ENCODE measurements at places on chromosomes 2 and 18. TPM values are rescaled to one million over a fixed set of nuclear protein-coding genes. Genes with fewer than 3 reads are reported as not detected.

- DNase-seq: no peak
These were observed 757.6 kb downstream of the NR4A2 start for GRCh38 chr2:155574941-155575340.

PLA2R1 gene
- total RNA-seq: 10.8 TPM

FABP1 gene
- not detected for total RNA-seq

DNA sequence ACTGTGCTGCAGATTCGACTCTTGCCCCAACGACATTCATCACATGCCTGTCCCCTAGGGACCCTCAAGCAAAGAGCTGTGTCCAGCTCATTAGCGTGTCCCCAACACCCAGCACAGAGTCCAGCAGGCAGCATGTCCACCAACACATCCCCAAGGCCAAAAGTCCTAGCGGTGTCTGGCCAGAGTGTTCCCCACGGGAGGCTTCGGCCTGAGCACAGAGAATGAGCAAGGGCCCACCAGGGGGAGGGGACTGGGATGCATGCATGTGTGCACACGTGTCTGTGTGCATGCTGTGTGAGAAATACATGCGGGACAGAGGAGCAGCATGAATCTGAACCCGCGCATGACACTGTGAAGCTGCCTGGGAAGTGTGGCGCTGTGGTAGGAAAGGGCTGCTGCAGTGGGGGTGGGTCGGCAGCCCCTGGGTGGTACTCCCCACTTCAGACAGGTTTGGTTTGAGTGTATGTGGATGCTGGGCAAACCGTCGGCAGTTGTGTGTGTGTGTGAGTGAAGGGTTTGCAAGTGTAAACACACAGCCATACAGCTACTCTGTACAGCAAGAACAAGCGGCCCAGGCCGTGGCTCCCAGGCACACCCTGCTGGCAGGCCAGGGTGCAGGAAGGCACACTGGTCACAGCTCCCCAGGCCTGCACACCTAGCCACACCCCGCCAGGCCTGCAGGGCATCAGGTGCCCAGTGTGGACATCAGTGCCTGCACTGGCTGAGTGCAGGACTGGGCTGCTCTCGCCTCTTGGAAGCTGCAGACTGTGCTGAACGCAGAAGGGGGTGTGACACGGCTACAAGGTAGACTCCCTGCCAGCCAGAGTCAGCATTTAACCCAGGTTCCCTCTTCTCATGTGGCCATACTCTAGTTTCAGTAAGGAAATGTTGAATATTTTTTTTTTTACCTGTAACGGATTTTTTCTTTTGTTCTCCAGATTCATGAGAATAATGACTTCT, 19.5 kb upstream of the HES6 start:
- DNase-seq: no peak

DNA sequence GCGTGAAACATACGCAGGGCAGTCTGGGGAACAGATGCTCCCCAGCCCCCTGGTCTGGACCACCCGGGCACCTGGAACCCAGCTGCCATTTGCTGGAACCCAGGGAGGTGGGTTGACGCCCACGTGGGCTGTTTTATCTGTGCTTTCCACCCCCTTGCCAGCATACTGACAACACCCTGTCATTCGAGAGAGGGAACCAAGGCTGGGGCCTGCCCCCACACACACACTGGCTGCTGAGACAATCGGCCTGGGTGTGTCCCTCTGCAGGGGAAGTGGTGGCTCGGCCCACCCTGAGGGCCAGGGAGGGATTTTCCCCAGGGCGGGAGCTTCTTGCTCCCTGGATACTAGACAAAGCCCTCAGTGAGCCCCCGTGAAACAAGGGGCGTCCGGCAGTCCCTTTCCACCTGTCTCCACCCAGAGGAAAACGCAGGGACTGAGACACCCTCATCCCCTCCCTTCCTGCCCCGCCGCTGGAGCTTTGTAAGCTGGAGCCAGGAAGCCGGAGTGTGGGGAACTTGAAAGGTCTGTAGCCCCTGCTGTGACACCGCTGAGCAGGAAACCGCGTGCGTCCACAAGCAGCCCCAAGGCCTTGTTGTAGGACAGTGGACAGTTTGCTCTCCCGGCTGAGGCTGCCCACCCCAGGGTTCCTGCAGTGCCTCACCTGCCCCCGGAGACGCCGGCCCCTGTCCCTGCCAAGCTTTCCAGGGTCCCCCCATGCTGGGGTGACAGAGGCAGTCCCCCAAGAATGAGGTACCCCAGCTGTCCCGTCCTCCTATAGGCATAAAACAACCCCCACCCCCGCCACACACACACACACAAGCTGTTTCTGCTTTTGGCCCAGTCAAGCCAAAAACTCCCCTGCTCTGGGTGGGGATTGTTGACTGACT, 14.1 kb upstream of the KLF11 start:
- DNase-seq: no peak

DNA sequence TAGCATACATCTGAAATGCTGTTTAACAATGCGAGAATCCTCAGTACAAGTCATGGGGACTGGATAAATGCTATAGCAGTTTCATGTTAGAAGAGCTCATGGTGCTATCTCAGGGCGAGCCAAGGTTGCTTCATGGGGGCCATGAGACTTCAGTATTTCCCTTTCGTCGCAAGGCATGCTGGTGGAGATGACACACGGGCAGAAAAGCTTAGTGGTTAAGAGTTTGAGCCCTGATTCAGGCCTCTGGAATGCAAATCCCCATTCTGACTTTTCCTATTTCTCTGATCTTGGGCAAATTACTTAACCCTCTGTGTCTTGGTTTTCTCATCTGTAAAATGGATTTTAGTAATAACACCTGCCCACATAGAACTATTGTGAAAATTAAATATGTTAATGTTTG, 57.4 kb upstream of the EPHA4 start:
- DNase-seq: peak; percentile 79

GRCh38 chr2:165238295-165238694, 919 bp upstream of the SCN2A start:
- DNase-seq: no peak

GRCh38 chr2:9613291-9613690, 17.5 kb downstream of the YWHAQ start:
- DNase-seq: no peak

GRCh38 chr2:241936457-241937133, 67.1 kb downstream of the RTP5 start:
- no peak for DNase-seq

DNA sequence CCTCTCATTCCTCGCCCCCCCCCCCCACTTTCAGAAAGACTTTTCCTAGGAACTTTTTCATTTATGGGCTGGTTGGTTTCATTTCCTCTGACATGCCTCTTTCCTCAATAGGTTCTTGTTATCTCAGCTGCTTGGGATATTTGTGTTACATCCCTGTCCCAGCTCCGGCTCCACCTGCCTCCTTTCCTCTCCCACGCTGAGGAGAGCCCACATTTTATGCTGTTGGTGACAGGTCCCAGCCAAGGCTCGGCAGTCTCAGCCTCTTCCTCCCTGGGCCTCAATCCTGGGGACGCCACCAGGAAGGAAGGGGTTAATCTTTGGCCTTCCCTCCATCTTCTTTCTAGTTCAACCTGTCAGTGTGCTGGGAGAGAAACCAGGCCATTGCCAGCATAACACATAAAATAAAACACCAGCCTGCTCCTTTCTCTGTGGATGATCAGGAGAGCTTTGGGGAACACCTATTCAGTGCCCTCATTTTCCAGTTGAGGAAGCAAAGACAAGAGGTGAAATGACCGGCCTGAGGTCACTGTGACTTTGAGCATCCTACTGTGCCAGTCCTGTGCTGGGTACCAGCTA, 216.9 kb upstream of the TNP1 start:
- DNase-seq: no peak

- DNase-seq: no peak
These were observed 73.1 kb upstream of the RBMS1 start for GRCh38 chr2:160566717-160567116.

DNA sequence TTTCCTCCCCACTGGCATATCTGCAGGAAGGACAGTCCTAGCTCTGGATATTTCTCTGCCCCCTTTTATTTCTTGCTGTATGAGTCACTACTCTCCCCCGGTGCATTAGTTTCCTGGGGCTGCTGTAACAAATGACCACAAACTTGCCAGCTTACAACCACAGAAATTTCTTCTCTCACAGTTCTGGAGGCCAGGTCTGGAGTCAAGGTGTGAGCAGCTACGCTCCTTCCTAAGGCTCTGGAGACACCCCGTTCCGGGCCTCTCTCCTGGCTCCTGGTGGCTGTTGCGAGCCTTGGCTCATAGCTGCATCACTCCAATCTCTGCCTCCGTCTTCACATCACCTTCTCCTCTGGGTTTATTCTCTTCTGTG, 34.1 kb downstream of the PTPRM start:
- peak; percentile 68 for DNase-seq
